ENCODE measurements at places on chromosomes 2 and 18. TPM values are rescaled to one million over a fixed set of nuclear protein-coding genes. Genes with fewer than 3 reads are reported as not detected.

FMNL2 gene
- 134 TPM for polyA plus RNA-seq

SRD5A2 gene
- polyA plus RNA-seq: 0.13 TPM

AOX1 gene
- 2.6 TPM for polyA plus RNA-seq

MARS2 gene
- 8.0 TPM for polyA plus RNA-seq

HOXD10 gene
- polyA plus RNA-seq: 220 TPM

GREB1 gene
- polyA plus RNA-seq: 22.5 TPM

LINC00305 gene
- 3.6 TPM for polyA plus RNA-seq

ORMDL1 gene
- polyA plus RNA-seq: 123 TPM

EML6 gene
- 20.4 TPM for polyA plus RNA-seq

RFTN2 gene
- 19.0 TPM for polyA plus RNA-seq

CAD gene
- 54.3 TPM for polyA plus RNA-seq

CFAP53 gene
- polyA plus RNA-seq: 4.2 TPM

DSG4 gene
- polyA plus RNA-seq: not detected

RBKS gene
- polyA plus RNA-seq: 6.7 TPM

SCN2A gene
- 2.7 TPM for polyA plus RNA-seq

OR6B2 gene
- not detected for polyA plus RNA-seq

ZBTB7C gene
- polyA plus RNA-seq: 12.8 TPM

PARD6G gene
- 31.3 TPM for polyA plus RNA-seq

RAB6C gene
- polyA plus RNA-seq: 0.75 TPM

DAW1 gene
- polyA plus RNA-seq: 0.52 TPM
